IPS-NIHi11 (cell line): ENCODE measurements at places on chromosomes 12 and 14.
A peak's percentile ranks its signal among the peaks of the same experiment; 100 is the strongest.

- peak; percentile 70 for DNase-seq
These were observed 768.1 kb upstream of the TBX3 start for GRCh38 chr12:115451780-115452736.

DNA sequence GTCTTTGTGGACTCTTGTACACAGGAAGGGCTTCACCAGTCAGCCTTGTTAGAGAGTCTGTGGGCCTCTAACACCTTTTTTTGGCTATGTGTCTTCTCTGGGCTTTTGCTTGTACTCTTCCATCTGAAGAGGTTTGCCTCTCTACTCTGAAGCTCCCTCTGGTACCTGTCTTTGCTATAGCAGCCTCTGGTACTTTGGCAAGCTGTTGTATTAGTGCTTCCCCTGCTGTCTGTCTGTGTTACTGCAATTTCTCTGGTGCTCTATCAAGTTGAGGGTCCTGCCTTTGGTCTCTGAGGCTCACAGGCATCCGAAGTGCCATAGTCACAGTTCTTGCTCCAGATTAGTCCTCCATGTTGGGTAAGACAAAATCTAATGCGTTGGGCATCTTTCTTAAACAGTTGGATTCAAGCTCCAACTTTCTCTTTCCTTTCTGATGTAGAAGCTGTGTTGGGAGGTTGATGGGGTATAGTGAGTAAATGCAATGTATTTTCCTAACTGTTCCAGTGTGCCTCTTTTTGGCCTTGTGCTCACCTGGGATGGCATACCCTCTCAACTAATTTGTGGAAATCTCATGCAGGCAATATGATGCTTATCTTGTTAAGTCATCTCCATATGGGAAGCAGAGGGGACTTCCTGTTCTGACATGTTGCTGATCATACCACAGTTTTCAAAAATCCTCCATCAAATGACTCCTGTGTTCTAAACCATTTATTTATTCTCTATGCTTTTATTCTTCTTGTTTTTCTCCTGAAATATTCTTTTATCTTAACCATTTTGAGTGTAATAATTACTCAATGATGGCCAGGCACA is 88.8 kb downstream of the ATF7IP start:
- DNase-seq, result peak; percentile 78

DNA sequence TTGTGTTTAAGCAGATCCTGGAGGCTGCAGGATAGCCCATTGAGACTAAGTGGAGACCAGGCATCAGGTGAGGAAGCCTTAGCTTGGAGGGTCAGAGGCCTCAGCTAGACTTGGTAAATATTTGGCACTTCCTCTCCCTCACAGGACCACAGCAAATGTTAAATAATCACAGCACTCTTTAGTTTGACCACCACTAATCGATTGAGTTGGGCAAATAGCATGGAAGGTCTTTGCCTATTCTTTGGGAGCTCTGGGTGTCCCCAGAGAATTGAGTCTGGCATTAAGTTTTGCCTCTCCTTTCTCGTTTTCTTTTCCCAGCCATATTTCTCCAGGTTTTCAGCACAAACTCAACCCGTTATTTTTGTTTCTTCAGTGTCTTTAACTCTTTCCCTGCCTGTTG is 61.4 kb downstream of the ETV6 start:
- no peak for DNase-seq

GRCh38 chr14:74649167-74649566 is 37.1 kb upstream of the LTBP2 start:
- no peak for DNase-seq

DNA sequence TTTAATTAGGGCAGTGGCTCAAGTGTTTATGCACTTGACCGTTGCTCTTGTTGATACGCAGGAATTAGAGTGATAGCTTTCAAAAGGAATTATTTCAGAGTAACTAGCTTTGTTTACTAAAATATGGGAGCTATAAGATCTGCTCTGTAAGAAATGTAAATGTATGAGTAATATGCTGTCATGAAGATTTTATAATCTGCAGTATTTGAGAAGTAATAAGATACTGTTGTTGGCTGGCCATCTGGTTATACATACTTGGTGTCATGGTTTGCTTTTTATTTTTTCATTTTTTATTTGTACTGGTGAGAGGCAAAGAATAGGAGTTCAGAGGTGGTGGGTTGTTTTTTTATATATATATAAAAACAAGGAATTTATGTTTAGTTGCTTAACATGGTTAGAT is 58.5 kb downstream of the PLXNC1 start:
- no peak for DNase-seq

- no peak for DNase-seq
These were observed 91.7 kb downstream of the DERA start for GRCh38 chr12:16002880-16003279.
